ENCODE measurements at places on chromosomes 2 and 18.

DNA sequence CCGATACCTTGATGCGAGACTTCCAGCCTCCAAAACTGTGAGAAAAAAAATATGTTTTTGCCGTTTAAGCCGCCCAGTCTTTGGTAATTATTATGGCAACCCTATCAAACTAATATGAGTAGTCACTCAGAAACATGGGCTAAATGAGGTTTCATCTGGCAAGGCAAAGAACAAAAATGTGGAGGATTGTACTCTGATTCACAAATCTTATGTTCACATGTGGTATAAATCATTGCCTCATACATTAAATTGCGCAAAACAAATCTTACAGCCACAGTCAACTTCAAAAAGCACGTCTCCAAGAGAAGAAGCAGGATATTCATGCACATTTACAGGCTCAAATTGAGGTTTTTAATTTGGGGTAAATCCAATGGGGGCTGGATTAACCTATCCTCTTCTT lies 1435.4 kb upstream of the LRRTM1 start:
- DNase-seq = no peak

DNA sequence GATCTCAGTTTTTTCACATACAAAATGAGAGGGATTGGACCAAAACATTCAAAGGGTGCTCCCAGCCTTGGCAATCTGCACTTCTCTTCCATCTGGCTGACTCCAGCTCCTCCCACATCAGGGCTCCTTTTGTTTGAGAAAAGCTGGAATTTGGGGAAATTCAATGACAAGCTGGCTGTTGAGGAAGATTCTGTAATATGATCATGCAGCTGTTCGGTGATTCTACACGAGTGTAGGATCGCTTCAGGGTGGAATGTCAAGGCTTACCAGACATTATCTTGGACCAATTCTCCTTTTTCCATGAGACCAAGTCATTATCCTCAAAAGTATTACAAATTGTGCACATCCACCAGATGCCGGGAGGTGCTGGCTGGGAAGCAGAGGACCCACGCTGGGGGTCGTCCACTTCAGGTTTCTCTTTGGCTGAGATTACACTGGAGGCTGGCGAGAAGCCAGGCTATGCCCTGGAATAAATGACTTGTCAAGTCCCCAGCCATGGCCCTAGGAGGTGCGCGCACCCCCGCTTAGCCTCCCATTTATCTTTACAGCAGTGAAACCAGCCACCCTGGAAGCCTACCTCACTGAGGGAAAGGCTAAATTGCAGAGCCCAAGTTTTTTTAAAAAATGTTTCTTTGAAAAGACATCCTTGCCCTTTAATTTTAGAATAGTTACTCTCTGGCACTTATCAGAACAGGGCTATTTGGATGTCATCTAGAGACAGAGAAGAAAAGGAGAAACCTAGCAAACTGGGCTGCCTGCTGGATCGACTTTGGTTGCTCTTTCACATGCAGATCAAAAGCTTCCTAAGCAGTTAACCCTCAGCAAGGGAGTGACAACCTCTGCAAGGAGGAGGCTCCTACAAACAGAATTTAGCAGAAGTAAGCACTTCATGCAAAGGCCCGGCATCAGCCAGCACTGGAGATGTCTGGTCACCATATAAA lies 42.5 kb upstream of the LCLAT1 start:
- DNase-seq = no peak

- no peak for DNase-seq
Measured at GRCh38 chr2:55063226-55063625, 13.0 kb upstream of the RTN4 start.

GRCh38 chr18:22503803-22504202 lies 86.1 kb upstream of the CTAGE1 start:
- no peak for DNase-seq

- no peak for DNase-seq
Measured at GRCh38 chr2:74503506-74504475, 3.7 kb downstream of the PCGF1 start.

- DNase-seq = no peak
Measured at GRCh38 chr18:62577765-62578164, 54.9 kb downstream of the ZCCHC2 start.

DNA sequence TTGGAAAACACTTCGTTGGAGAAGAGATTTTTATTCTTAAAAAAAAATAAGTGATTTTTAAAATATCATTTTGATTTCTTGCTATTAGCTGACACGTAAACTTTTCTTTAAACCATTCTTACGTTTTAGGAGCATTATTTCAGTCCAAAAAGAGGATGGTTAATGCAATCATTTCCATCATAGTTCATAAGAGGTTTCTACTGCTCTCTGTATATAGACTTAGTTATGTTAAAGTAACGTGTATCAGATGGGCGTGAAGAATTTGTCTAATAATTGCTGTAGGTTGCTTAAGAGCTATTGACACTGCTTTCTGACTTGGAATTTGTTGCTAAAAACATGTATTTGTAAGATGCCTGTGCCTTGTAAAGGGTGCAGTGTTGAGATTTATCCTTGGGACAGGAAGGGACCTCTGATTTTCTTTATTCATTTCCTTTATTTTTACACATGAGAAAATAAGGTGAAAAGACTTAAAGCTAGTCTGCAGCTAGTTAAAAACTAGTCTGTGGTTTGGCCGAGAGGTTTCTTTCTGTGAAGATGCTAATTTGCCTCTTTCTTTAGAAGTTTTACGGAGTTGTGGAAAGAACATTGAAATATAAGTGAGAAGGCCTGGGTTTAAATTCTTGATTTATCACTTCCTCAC lies 2.9 kb downstream of the ANKRD12 start:
- no peak for DNase-seq

DNA sequence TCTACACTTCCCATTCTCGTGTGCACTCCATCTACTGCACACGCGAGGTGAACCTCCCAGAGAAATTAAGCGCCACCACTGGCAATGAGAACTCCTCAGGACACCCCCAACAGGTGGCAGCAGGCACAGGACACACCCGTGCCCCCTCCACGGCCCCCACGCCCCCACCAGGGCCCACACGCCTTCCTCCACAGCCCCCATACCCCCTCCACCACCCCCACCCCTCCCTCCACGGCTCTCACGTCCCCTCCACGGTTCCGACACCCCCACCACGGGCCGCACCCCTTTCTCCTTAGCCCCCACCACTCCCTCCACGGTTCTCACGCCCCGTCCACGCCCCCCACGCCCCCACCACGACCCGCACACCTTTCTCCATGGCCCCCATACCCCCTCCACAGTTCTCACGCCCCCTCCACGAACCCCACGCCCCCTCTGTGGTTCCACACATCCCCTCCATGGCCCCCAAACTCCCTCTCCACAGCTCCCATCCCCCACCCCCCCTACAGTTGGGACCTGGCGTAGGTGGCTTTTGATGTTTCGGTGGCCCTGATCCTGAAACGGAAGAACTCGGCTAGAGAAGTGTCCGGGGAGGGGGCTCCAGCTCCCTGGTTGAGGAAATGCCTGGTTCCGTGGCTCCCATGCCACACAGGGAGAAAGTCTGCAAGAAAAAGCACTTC lies 110.8 kb downstream of the ZNF516 start:
- no peak for DNase-seq

DNA sequence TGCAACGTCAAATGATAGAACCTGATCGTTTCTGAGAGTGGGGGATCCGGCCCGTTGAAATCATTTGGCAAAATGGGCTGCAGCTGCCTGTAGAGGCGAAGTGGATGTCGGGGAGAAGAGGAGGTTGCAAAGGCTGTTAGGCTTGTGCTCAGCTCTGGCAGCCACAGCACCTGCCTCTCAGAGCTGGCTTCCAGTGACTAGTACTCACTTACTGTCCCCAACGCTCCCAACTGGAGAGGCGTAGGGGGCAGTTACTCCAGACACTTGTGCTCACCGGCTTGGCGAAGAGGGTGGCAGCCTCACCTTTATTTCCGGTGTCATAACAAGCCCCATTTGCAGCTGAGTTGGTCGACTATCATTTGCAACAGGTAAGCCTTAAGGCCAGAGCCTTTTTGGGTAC lies 37.9 kb downstream of the NCK2 start:
- no peak for DNase-seq

DNA sequence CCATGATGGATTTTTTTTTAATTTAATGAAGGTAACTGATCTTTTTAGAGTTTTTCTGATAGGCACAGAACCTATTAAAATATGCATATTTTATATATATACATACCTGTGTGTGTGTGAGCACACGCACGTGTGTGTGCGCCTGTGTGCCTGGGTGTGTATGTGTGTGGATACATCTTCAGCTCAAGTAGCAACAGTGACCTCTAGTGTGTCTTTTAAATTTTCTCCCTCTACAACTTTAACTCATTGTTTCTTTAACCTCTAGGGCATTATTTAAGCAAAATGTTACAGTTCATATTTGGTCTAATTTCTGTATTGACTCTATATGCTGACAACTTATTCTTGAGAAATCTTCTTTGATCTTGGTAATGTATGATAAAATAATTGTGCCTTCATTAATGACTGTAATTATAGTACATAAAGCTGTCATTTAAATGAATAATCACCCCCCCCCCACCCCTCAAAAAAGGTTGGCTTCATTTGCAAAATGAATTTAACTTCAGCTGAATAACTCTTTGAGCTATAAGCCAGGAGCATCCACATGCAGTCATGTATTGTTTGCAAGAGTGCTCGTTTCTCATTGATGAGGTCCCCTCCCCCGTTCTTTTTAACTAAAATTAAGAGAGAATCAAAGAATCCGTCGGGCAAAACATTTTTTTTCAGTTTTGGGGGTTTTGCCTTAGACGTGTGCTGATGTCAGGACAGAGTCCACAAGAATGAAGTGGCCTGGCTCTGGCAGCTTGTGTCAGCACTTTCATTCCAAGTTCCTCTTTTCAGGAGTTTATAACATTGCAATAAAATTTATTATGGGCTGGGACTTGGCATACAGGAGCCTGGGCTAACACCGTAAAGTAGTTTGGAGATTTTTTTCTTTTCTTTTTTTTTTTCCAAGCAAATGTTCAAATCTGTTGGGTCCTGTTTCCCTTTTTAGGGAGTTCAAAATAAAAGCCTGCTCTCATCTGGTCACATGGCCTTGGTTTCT lies 80.0 kb downstream of the ETAA1 start:
- DNase-seq = no peak

GRCh38 chr2:187612857-187613256 lies 58.6 kb upstream of the TFPI start:
- DNase-seq = no peak

GRCh38 chr2:151204756-151205155 lies 56.9 kb downstream of the RBM43 start:
- DNase-seq = no peak
